ENCODE measurements at places on chromosomes 3 and 15. TPM values are rescaled to one million over a fixed set of nuclear protein-coding genes. Genes with fewer than 3 reads are reported as not detected.

The CTXND1 gene
- total RNA-seq: not detected

The GAP43 gene
- not detected for total RNA-seq

The EPHB3 gene
- total RNA-seq: 0.71 TPM

The FSIP1 gene
- 0.58 TPM for total RNA-seq

The RASL12 gene
- total RNA-seq: not detected
